ENCODE measurements at places on chromosomes 16 and 17.

DNA sequence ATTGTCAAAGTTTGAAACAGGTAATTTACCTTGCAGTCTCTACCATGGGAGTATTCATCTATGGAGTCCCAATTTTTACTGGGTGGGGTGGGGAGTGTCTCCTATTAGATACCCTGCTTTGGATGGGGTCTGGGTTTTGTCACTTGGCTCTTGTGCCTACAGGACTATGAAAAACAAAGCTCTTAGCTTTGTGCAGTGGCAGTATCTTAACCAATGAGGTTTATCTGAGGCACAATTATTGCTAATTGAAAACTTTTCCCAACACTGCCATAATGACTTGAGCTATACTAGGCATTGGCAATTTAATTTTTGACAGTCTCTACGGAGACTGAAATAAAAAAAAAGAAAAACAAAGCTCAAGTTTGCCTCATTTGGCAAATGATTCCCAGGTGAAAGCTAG is 3.8 kb upstream of the ZFP90 start:
- DNase-seq, result no peak

GRCh38 chr16:83561876-83562275 is 245.9 kb upstream of the HSBP1 start:
- no peak for DNase-seq

GRCh38 chr17:47872019-47872650 is 21.2 kb upstream of the SP6 start:
- DNase-seq, result no peak

DNA sequence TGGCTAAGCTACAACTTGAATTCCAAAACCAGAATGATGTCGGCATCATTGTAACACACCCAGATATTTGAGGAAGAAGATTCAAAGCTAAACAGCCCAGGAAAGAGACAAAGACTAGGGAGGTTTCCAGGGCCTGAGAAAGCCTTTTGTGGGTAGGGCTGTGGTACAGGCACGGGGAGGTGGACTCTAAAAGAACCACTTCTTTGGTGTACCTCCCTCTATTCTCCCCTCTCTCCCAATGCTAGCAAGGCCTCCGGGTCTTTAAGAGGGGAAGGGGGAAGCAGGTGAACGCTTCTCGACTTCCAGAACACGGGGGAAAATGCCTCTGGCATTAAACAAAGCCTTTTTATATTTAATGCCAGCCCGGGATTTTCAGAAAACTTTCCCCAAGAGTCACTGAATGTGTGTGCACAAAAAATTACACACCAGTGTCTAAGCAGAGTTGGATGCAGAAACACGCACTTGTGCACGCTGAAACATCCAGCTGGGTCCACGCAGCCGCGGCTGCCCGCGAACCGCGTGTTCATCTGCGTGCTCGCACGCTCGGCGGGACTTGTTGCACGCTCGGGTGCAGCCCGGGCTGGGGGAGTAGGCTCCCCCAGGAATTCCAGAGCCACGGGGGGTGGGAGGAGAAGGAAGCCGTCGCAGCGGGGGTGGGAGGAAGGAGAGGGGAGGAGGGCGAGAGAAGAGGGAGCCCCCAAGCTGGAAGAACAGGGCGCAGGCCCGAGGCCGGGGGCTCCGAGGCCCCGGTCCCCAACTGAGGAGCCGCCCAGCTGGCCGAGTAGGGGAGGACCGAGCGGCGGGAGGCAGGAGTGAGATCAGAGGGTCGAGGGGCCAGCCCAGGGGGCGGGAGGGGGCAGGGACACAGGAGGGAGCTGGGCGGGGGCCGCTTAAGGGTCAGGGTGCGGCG is 20.1 kb upstream of the ZNF423 start:
- DNase-seq, result no peak

GRCh38 chr16:50916040-50916439 is 174.2 kb downstream of the CYLD start:
- DNase-seq, result no peak

- DNase-seq, result no peak
Measured at GRCh38 chr17:11668618-11669017, 70.3 kb downstream of the DNAH9 start.

- DNase-seq, result no peak
Measured at GRCh38 chr16:2973605-2974318, 4.6 kb downstream of the PAQR4 start.

GRCh38 chr16:86428729-86429517 is 81.4 kb upstream of the FOXF1 start:
- no peak for DNase-seq

- no peak for DNase-seq
Measured at GRCh38 chr16:87739801-87740200, 26.0 kb downstream of the KLHDC4 start.

DNA sequence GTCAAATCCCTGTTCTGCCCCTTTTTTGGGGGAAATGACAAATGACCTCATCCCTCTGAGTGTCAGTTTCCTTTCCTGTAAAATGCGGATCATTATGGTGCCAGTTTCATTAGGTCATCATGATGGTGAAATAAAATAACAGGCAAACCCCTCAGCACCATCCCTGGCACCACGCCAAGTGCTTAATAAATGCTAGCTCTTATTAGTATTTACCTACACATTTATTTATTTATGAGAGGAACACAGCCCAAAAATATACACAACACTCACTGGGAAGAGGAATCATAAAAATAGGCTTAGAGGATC is 28.6 kb upstream of the GPRC5B start:
- no peak for DNase-seq

- peak; percentile 67 for DNase-seq
Measured at GRCh38 chr16:2912330-2913199, 834 bp downstream of the FLYWCH1 start.

DNA sequence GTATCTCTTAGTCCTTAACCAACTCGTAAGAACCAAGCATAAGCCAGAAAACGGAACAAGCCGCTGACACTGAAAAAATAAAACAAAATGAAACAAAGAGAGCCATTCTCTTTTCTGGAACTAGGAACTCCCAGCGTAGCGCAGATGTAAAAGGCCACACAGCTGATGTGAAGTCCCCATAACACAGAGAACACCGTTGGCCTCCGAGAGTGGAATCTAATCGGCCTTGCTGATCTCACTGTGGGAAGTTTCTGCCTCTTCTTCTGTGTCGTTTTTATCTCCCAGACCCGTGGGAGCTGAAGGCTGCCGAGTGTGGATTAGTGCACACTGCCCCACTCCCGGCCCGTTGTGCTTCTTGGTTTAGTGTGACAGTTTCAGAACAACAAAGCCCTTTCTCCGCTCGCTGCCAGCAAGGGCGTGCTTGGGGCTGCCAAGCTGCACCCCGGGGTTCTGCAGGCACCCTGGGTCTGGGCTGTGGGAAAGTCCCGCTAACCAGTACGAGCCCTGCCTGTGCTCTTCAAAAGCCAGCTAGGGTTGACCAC is 21.7 kb downstream of the TTYH2 start:
- no peak for DNase-seq

- DNase-seq, result no peak
Measured at GRCh38 chr17:75091855-75092327, 4.1 kb downstream of the SLC16A5 start.

GRCh38 chr17:68011199-68011665 is 15.0 kb upstream of the C17orf58 start:
- DNase-seq, result peak; percentile 80

GRCh38 chr16:89001117-89002027 is 24.4 kb upstream of the CBFA2T3 start:
- no peak for DNase-seq

- DNase-seq, result peak; percentile 51
Measured at GRCh38 chr17:76586741-76587487, 1.3 kb upstream of the ST6GALNAC2 start.

DNA sequence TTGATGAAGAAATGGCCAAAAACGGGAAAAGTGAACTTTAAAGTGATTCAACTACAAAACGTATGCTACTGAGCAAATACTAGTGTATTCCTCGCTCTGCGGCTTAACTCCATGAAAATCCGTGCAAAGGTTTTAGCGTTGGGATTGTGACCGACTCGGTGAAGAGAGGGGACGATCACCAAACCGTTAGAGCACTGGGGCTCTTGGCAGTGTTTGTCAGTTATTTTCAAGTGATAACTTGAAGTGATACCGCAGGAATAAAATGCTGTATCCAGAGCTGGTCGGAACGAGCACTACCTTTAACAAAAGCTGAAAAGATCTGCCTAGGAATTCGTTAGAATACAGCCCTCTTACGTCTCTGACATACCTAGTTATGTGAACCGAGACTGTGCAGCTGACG is 773 bp upstream of the PPM1D start:
- DNase-seq, result no peak

- DNase-seq, result no peak
Measured at GRCh38 chr16:72500545-72500944, 328.6 kb upstream of the PMFBP1 start.

DNA sequence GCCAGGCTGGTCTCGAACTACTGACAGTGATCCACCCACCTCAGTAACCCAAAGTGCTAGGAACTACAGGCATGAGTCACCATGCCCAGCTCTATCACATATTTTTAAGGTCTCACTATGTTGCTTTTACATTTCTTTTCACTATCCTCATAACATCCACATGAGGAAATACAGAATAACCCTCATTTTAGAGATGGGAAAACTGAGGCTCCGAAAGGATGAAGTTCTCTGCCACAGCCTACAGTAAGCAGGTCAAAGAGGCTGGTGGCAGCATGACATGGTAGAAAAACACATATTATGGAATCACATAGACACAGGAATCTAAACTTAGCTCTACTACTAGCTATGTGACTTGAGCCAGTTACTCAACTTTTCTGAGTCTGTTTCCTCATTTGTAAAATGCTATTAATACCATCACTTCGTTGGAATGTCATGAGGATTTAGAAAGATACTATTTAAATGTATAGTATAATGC is 32.2 kb downstream of the APPBP2 start:
- DNase-seq, result no peak

- DNase-seq, result no peak
Measured at GRCh38 chr17:19567216-19568015, 33.8 kb downstream of the SLC47A1 start.

- no peak for DNase-seq
Measured at GRCh38 chr17:56786989-56787482, 46.7 kb downstream of the C17orf67 start.

DNA sequence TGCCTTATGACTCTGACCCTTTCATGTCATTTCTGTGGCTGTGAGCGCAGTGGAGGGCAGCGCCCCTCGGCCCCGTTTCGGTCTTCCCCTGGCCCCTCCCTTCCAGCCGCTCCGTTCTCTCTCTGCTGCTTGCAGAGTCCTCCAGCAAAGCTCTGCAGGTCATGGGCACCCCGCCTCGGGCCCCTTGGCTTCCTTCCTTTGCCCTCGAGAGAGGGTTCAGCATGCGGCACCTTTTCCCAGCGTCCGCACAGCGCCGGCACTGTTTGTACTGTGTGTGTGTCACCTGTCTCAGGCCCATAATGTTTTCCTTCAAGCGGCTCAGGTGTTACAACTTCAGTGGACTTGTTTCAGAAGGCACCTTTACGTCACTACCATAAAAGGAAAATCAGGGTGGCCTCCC is 98.5 kb downstream of the RAP1GAP2 start:
- DNase-seq, result no peak

GRCh38 chr16:69511651-69512050 is 54.1 kb upstream of the NFAT5 start:
- DNase-seq, result no peak

DNA sequence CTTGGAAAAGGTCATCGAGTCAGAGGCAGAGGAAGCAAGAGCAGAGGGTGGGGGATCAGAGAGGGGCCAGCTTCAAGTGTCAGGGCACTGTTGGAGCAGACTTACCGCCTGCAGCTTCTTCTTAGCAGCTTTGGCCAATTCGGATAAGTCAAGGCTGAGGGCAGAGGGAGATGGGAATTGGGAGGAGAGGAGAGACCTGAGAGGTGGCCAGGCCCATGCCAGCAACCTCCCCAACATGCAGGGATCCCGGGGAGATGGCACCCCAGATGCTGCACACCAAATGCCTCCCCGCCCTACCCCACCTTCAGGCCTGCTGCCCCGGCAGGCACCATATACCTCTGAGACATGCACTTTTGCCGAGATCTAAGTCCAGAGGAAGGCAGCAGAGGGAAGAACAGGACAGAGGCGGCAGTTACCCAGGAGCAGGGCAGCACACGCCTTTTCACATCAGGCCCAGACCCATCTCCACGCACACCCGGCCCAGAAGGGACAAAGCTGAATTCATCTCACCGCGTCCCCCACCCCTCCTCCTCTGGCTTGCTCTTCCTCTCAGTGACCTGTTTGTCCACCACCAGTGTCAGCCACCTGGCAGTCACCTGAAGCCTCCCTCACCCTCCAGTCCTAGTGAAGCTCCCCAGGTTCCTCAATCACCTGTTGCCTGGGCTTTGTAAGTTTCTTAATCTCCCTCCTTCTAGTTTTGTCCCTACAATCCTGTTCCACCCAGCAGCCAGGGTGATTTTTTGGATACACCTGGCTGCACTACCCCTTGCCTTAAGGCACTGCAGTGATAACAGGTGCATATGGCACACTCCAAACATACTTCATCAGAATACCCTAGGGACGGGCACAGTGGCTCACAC is 10.4 kb downstream of the TP53I13 start:
- DNase-seq, result no peak

DNA sequence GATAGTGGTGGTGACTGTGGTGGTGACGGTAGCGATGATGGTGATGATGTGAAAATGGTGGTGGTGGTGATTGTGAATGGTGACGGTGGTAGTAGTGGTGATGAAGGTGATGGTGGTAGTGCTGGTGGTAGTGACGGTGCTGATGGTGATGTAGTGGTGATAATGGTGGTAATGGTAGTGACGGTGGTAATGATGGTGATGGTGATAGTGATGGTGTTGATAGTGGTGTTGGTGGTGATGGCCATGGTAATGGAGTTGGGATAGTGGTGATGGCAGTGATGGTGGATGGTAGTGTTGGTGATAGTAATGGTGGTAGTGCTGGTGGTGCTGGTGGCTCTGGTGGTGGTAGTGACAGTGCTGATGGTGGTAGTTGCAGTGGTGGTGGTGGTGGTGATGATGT is 14.7 kb upstream of the RBFOX1 start:
- no peak for DNase-seq

DNA sequence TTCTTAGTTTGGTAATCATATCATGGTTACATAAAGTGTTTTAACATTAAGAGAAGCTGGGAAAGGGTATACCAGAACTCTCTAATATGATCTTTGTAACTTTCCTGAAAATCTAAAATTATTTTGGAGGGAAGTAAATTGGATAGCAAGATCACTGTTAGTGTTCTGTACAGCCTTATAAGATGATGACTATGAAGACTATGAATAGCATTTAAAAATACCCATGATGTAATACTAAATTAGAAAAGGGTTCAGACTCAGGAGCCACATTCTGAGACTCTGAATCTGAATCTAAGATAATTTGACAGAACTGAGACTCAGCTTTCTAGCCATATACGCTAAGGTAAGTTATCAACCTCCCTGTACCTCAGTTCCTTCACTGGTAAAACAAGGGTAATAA is 208.0 kb upstream of the C17orf78 start:
- no peak for DNase-seq

DNA sequence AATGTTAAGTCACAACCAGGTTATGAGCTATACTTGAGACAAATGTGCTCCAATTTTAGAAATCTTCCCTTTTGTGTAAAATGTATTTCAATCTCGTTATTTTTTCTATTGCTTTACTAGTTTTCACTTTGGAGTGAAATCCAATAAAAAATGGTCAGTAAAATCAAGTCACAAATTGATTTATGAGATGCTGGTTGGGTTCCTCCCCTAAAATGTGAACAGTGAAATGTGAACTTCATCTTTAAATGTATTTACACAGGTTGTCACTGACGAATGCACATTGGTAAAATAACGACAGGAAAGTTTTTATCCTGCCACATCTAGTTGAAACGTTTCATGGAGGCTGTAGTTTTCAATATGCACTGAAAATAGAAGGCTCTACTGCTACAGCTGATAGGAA is 55.5 kb downstream of the COX10 start:
- no peak for DNase-seq

GRCh38 chr17:3972281-3972731 is 8.1 kb upstream of the ATP2A3 start:
- peak; percentile 64 for DNase-seq

GRCh38 chr17:2789700-2790099 is 6.5 kb upstream of the RAP1GAP2 start:
- no peak for DNase-seq

All from aorta (tissue), 5 donors.